IPS DF 6.9 (cell line): ENCODE measurements at places on chromosomes 1 and 21.

GRCh38 chr1:200130552-200130951, 103.0 kb downstream of the NR5A2 start:
- no peak for DNase-seq

- DNase-seq, result peak; percentile 16
Measured at GRCh38 chr1:224589006-224589405, 27.1 kb upstream of the CNIH3 start.

- DNase-seq, result peak; percentile 67
Measured at GRCh38 chr1:154878371-154879037, 8.4 kb upstream of the KCNN3 start.

DNA sequence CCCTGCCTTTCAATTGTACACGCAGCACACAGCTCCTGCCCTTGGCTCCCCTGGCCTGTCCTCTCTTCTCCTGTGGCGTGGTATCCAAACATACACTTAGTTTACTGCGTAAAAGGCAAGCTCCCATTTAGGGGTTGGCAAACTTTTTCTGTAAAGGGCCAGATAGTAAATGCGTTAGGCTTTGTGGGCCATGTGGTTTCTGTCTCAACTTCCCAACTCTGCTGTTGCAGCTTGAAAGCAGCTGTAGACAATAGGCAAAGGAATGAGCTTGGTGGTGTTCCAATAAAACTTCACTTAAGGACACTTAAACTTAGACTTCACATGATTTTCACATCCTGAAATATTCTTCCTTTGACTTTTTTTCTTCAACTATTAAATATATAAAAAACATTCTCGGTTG, 63.3 kb downstream of the RHOU start:
- DNase-seq, result no peak

DNA sequence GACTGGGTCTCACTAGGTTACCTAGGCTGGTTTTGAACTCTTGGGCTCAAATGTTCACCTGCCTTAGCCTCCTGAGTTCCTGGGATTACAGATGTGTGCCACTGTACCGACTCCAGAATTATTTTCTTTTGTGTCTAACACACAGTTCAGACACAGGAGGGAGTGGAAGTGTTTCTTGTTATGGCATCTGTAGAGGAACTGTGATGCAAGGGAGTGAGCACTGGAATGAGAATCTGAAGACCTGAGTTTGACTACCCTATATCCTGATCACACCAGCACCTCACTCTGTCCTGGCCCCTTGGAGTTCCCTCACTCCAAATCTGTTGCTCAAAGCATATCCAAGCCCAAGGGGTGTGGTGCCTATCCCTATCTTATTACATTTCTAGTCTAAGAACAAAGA, 15.2 kb downstream of the OPTC start:
- no peak for DNase-seq

DNA sequence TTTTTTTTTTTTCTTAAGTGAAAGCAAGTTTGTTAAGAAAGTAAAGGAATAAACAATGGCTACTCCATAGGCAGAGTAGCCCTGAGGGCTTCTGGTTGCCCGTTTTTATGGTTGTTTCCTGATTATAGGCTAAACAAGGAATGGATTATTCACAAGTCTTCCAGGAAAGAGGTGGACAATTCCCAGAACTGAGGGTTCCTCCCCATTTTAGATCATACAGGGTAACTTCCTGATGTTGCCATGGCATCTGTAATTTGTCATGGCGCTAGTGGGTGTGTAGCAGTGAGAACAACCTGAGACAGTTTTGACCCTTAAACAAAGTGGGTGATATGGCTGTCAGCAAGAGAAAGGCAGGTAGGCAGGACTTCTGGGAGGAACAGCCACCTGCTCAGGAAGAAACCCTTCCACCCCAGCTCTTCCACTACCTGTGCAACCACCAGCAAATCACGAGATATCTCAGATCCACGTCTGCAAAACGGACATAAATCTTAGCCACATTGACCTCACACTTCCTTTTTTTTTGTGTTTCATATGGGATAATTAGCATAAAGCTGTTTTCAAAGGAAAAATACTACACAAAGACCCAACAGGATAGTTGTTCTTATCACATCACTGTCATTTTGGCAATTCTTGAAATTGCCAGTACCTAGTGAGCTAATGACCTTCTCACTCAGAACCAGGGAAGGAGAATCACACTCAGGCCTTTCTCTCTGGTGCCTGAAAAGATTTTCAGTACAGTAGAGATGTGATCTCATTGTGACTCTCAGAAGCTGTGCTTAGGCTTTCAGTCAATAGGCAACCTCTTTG, 34.8 kb upstream of the DUSP10 start:
- no peak for DNase-seq

- DNase-seq, result no peak
Measured at GRCh38 chr21:26165331-26165730, 5.2 kb downstream of the APP start.

DNA sequence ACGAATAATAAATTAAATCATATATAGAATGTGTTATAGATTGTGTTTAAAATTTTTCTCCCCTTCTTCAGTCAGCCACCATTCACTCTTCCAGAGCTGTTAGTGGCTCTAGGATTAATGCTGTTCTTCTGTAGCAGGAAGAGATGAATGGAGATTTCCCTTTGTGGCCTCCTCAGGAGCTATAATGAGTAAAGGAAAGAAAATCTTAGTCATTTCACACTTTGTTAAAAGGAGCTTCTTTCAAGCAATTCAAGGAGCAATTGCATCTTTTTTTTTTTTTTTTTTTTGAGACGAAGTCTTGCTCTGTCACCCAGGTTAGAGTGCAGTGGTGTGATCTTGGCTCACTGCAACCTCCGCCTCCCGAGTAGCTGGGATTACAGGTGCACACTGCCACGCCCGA, 23.7 kb upstream of the TMCO2 start:
- no peak for DNase-seq

- no peak for DNase-seq
Measured at GRCh38 chr1:201024625-201024998, 1.1 kb upstream of the KIF21B start.
